ENCODE measurements at places on chromosomes 5 and 9.
A peak's percentile ranks its signal among the peaks of the same experiment; 100 is the strongest.

GRCh38 chr9:109401169-109401989, 80.5 kb upstream of the EPB41L4B start:
- no peak for DNase-seq

DNA sequence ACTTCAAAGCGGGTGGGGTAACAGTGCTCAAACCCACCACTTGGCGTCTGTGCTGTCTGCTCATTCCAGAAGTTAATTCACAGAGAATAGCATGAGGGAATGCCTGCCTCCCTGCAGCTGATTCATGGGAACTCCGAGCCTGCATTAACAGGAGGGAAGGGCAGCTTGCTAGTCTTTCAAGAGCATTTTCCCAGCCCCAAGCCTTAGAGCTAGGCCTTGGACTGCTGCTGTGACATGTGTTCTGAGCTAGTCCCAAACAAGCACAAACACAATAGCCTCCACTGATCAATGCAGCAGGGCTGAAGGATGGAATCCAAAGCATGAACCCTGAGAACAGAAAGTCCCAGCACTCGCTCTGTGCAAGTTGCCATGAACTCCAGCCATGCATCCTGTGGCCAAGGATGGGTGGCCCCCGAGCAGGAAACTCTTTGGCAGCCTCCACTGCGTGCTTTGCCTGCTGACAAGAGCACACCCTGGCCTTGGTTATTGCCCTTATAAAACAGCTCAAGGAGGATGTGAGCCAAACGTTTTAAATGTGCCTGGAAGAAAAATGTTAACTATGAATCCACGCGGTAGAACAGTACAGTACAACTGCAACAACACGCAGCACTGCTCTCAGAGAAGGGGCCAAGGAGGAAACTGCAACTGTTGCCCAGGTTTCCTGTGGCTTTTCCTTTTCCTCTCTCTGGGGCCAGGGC, 653.1 kb upstream of the KLF4 start:
- no peak for DNase-seq

GRCh38 chr9:13324988-13325387, 45.5 kb upstream of the MPDZ start:
- peak; percentile 14 for DNase-seq

GRCh38 chr9:114291064-114291474, 31.8 kb upstream of the ORM1 start:
- DNase-seq = no peak

- DNase-seq = peak; percentile 62
These were observed 43.8 kb downstream of the SLC38A9 start for GRCh38 chr5:55668356-55668755.

DNA sequence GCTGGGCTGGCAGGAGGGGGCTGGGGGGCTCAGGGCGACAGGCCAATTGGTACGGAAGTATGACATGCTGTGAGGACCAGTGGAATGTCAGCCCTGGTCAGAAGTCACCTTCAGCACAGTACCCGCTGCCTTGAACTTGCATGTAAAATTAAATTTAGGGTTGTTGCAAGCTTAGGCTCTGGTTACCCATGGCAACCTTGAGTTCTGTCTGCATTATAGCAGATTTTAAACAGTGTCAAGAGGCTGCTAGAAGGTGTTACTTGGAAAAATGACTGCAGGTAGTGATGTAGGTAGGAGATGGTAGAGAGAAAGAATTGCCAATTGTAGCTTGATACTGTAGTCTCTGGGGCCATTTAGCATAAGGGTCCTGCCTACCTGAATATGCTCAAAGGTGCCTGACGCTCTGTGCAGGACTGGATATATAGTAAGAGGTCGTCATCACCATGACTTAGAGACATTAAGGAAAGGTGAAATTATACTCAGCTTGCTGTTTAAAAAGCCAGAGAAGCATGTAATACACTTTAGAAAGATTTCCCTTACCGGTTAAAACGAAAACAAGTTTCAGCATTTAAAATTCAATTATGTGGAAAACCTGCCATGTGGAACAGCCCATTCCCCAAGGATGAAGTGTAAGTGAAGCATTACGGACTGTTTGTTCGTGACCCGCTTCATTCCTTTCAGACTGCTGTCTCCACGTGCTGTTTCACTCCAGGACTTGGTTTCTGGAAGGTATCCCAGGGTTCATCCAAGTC, 169.0 kb downstream of the PDZD2 start:
- no peak for DNase-seq

DNA sequence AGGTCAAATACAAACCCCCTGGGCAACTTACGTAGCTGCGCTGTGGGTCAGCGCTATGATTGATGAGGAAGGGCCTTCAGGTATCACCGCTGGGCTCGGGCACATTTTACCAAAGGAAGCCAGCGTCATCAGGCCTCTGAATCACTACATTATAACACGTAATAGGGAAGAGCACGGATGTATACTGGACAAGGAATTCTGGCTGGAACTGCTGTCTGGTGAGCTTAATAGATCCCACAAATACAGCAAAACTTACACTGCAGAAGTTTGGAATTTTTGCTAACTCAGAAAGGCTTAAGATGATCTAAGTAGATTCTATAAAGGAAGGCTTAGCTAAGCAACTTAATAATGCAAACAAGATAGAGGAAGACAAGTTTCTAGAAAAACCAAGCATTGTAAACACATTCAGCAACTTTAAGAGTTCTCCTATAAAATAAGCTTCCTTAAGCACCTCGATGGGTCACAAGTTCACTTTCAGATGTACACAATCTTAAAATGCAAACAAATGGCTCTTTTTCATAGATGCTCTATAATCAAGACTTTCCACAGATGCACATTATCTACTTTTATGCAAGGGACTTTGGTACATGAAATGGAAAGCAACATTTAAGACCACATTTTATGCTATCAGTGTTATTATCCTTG, 360.1 kb upstream of the PANK3 start:
- no peak for DNase-seq

DNA sequence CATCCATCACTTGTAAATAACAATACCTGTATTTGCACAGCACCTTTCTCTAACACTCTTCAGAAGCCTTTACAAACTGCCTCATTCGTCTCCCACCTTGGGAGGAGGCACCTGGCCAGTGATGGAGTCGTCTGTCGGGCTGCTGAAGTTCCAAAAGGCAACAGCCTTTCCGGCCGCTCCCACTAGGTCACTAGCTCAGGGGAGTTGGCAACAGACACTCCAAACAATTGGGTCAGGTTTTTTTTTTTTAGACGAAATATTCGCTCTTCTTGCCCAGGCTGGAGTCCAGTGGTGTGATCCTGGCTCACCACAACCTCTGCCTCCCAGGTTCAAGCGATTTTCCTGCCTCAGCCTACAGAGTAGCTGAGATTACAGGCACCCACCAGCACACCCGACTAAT, 4.0 kb downstream of the DAP start:
- DNase-seq = no peak

DNA sequence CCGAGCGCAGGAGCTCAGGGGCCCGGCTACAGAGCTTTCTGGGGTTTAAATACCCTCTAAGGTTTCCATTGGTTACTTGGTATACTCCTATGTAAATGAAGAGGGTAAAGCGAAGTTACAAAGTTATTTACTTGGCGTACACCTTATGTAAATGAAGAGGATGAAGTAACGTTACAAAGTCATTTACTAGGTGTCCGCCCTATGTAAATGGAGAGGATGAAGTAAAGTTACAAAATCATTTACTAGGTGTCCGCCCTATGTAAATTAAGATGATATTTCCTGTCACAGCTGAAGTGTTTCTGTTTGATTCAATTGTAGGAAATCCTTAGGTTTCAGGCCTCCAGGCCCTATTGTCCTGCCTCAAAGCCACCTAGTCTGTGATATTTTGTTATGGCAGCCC, 358.2 kb downstream of the MTRR start:
- DNase-seq = no peak

- no peak for DNase-seq
These were observed 216.2 kb downstream of the FANCC start for GRCh38 chr9:95101326-95101725.

DNA sequence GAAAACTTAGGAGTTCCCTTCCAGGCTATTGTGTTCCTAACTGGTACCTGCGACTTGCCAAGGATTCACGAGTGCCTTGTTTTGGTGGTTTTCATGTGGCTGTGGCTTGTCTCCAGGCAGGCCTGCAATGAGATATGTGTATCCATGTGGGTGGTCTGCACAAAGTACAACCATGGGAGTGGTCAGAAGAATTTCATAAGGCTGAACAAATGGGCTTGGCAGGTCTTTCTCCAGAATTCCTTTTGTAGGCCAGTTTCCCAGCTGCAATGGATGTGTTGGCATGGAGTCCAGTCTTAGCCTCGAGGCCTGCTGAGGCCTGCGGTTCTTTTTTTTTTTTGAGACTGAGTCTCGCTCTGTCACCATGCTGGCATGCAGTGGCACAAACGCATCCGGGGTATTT, 28.8 kb upstream of the MELK start:
- DNase-seq = no peak

DNA sequence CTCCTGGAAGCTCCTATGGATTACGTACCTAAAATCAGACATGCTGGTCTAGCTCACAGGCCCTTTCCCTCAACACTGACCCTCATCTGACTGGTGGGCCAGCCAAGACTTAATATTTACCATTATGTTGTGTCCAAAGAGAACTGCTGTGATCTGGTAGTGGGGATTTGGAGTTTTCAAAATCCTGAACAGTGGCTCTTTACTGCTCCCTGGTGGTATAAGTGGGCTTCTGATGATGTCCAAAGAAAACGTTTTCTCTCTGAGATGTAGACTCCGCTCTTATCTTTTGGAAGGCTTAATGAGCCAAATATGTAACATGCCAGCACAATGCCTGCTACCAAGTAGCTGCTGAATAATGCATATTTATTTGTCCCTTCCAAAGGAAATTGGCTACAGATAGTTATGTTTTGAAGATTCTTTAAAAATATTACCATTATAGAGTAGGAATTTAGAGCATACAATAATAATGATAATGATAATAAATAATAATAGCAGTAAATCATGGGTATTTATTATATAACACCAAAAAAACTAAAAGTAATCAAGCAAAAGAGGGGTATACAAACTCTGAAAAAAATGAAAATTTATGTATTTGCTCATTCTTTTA, 406.6 kb upstream of the TNC start:
- DNase-seq = no peak

DNA sequence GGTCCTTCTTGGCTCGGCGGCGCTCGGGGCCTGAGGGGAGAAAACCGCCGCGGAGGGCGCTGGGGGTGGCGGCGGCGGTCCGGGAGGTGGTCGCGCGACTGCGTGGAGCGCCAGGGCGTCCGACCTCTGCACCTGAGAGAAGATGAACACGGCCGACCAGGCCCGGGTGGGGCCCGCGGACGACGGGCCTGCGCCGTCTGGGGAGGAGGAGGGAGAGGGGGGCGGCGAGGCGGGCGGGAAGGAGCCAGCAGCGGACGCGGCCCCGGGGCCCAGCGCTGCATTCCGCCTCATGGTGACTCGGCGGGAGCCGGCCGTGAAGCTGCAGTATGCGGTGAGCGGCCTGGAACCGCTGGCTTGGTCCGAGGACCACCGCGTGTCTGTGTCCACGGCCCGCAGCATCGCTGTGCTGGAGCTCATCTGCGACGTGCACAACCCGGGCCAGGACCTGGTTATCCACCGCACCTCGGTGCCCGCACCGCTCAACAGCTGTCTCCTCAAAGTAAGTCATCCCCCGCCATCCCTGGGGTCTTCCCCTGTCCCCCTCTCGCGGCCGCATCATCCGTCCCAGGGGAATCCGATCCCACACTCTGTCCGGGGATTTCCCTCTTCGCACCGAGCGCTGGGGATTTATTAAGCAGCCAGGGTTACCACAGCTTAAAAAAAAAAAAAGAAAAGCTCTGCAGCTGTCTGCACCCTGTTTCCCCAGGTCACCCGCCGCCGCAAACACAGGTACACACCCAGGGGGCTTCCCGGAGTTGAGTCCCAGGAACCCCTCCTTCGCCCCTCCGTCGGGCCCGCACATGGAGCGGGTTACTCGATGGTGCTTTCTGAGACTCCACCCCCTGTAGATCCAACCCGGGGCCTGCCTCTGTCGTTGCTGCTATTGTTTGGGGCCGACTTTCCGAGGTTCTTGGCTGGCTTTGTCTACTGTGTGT, at the start of gene GTF3C4:
Gene GTF3C4, plus strand, starts transcription at position 8 of the 935 bp plus-strand sequence. Its CDS starts 135 bp downstream, at position 143.
- DNase-seq = no peak

- DNase-seq = no peak
These were observed 10.7 kb downstream of the OTULIN start for GRCh38 chr5:14674983-14675854.

DNA sequence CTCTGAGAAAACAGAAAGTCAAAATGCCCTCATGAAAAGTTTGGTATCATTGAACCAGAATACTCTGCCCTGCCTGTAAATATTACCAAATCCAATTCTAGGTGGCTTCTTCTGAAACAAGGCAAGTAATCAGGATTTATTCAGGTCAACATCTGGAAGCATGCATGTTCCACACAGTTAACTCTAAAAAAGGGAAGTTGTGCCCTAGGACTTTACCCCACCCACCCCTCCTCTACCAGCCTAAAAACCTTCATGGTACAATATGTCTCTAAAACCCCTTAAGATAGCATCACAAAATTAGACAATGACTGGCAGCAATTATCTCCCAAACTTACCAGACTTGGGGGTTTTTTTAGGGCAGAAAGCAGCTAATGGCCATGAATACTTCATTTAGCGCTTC, 414.8 kb upstream of the SLC30A5 start:
- no peak for DNase-seq

- DNase-seq = no peak
These were observed 831 bp downstream of the KLHL3 start for GRCh38 chr5:137734962-137735554.

DNA sequence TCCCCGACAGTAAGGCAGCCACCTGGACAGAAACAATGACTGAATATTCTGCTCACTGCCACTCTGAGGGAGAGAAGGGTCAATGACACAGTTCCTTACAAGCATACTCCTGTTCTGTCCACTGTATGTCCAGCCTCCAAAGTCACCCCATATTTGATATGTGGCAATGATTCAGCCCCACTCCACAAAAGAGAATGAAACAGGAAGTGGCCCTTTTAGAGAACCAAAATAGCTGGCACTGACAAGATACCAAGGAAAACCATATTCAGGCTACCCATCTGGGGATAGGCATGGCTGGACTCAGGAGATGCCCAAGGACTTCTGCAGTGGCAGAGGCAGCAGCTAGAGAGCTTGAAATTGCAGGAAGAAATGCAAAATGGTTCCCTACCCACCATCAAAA, 12.8 kb upstream of the GFRA3 start:
- no peak for DNase-seq

DNA sequence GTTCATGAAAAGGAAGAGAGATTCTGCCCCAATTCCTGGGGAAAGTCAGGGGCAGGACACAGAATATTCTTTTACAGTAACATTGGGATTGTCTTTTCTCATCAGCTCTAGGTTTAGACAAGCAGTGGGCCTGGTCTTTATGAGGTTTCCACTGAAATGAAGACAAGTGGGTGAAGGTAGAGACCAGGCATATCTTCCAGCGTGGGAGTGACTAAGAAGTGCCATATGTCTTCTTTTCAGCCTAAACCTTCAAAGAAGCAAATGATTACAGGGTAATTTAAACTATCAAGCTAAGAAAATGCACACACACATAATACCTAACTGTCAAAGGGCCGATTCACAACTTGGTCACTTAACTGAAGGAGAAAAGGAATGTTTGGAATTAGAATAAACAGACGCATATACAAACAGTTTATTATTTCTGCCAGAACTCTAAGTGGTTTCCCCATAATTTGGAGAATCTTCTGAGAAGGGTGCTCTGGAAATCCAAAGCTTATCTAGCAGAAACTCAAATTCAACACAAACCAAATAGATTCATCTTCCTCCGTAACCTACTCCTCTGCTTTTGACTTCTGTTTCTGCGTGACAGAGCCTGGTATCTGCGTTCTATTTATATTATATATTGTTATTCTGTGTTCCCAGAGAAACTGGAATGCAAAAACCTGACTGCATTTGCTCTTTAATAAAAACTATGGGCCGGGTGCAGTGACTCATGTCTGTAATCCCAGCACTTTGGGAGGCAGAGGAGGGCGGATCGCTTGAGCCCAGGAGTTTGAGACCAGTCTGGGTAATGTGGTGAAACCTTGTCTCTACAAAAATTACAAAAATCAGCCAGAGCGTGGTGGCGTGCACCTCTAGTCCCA, 22.0 kb upstream of the TEK start:
- DNase-seq = no peak
